Right lobe of liver (tissue), 6 donors: ENCODE measurements at places on chromosomes 1 and 21. TPM values are rescaled to one million over a fixed set of nuclear protein-coding genes. Genes with fewer than 3 reads are reported as not detected.

- no peak overlapping the region for H3K4me3 ChIP-seq
- DNase-seq: no peak
- H3K27me3 ChIP-seq: no peaks in the 10 kb centered on the region
- no peaks in the 10 kb centered on the region for H3K36me3 ChIP-seq
- H3K4me1 ChIP-seq: no peaks in the 10 kb centered on the region
Measured at GRCh38 chr1:206563367-206564207, 48.7 kb downstream of the EIF2D start.

DNA sequence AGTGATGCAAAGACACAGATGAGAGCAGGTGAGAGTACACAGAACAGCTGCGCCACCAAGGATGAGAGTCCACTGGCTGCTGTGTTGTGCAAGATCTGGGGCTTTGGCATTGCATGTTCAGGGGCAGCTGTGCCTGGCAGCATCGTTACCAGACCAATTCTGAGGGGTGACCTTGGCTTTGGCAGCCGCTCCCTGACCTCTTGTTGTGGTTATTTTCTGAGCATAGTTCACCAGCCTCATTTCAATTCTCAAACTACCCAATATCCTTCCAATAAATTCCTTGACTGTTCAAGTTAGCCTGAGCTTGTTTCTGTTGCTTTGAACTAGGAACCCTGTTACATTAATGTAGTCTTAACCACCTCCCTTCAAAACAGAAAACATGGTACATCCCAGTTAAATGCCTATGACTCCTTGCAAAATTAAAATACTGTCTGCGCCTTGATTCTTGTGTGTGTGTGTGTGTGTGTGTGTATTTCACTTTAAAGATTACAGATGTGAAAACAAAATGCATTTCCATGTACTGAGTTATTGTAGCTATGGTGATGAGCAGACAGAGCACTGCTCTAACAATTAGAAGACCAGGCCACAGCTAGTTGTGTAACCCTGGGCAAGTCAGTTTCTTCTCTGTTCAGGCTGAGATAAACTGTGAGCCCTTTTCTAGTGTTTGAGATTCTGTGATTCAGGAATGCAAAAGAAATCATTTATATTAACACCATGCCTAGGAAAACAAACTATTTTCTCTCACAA, 106.3 kb upstream of the GUCA2B start:
- no peak overlapping the region for H3K4me3 ChIP-seq
- H3K27ac ChIP-seq: no peak overlapping the region
- no peaks in the 10 kb centered on the region for H3K4me1 ChIP-seq
- H3K36me3 ChIP-seq: no peaks in the 10 kb centered on the region

Gene ASCL5
- total RNA-seq: not detected

Gene PPFIA4
- total RNA-seq: 0.20 TPM
